ENCODE measurements at places on chromosomes 2 and 18.
A peak's percentile ranks its signal among the peaks of the same experiment; 100 is the strongest.

DNA sequence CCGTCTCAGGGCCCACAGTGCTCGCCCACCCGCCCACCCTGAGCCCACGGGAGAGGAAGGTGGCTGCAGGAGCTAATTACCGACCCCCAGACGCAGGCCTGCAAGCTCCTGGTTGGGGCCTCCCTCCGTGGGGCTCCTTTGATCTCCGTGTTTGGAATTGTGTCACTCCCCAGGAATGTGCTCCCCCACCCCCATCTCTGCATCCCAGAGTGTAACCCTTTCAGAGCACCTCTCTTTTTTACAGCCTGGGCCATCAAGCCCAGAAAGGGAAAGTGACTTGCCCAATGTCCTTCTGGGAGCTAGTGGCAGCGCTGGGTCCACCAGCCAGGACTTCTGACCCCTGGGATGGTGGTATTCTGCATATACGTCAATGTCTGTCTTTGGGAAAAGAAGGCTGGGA is 335.1 kb downstream of the CYRIA start:
- DNase-seq = no peak

GRCh38 chr2:178908810-178909209 is 101.6 kb upstream of the TTN start:
- DNase-seq = no peak

- no peak for DNase-seq
Observed at GRCh38 chr2:5392658-5393057, 299.5 kb upstream of the SOX11 start.

DNA sequence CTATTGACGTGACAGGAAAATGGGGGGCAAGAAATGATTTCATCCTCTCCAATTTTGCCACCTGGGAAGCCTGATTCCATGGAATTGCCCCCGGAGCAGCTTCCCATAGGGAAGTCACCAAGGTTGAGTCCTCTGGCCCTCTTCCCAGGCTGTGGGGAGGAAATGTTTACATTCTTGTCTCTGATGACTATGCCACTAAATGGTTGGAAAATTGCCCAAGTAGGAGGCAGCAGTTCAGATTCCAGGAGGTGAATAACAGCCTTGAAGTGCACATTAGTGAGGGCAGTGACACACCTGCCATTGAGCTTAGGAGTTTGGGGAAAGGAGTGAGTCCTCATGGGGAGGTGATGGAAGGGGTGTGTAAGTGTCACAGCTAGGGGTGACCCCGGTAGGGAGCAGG is 449.2 kb upstream of the DCC start:
- DNase-seq = no peak

GRCh38 chr18:55501982-55502710 is 85.8 kb downstream of the TCF4 start:
- no peak for DNase-seq

GRCh38 chr2:31296641-31297287 is 62.8 kb downstream of the EHD3 start:
- no peak for DNase-seq

DNA sequence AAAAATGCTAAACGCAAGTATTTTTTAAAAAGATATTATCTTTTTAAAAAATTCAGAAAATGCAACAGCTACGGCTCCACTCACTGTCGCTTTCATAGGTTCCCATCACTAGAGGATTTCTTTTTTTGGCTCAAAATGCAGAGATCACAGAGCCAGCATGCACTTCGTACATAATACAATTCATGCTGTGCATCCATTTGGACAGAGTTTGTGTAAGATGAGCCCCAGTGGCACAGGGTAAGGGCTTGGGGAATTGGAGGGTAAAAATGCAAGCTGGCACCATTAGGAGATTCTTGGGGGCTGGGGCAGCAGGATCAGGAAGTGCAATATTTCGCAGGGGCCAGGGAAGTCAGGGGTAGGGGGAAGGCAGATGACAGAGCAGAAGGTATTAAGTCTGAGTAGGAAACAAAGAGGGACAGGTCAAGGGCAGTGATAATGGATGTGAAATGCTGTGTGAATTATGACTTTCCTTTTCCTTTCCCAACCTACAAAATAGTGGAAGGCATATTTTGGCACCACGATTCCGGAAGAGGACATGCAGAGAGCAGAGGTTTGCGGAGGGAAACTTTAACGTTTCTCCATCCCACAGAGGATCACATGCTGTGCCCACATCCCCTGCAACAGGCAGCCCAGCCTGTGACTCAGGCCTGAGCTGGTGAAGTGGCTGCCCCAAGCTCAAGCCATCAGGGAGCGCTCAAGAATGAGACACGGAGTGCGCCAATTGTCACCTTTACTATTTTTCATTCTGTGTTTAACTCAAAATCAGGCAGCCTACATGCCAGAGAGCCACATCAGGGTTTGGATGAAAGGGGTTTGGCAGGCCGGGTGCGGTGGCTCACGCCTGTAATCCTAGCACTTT is 4.7 kb downstream of the CAPG start:
- DNase-seq = peak; percentile 93
